ENCODE measurements at places on chromosomes 1 and 21.

GRCh38 chr1:115710859-115711624 lies 57.5 kb downstream of the CASQ2 start:
- no peak for DNase-seq

DNA sequence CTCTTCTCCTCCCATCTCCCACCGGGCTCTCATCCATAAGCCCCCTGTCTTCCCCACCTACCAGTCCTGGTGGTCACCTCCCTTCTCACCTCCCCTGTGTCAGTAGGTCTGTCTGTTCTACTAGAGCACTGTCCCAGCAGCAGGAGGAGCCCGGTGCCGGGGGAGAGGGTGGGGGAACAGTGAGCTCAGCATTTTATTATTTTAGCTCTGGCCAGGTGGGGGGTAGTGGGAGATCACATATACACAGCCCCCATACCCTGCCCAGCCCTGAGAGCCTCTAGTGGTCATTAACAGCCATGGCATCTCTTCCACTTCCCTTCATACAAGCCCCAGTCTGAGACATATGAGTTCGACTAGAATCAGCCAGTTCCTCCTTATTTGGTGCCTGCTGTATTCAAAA lies at the start of gene TMOD4:
TSS of gene TMOD4 (minus strand) at position 119 of the 400 bp plus-strand sequence. CDS start 1,106 bp downstream, outside the sequence.
- DNase-seq = no peak

DNA sequence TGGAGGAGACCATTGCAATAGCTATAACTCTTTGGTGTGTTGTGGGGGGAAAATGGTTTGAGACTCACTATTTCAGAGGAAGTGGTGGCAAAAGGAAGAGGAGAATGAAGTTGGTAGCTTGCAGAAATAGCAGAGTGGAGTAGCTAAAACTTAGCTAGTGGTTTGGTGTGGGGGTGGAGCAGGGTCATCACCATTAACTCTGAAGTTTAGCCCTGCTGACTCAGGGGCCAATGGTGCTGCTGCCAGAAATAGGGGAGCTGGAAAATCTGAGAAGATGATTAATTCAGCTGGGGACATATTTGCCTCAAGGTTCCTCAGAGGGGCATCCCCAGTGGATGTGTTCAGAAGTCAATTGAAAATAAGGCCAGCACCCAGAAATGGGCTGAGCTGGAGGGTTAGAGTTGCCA lies 65.4 kb downstream of the RUNX1 start:
- no peak for DNase-seq

- DNase-seq = no peak
Measured at GRCh38 chr1:184530226-184530625, 143.4 kb downstream of the C1orf21 start.

DNA sequence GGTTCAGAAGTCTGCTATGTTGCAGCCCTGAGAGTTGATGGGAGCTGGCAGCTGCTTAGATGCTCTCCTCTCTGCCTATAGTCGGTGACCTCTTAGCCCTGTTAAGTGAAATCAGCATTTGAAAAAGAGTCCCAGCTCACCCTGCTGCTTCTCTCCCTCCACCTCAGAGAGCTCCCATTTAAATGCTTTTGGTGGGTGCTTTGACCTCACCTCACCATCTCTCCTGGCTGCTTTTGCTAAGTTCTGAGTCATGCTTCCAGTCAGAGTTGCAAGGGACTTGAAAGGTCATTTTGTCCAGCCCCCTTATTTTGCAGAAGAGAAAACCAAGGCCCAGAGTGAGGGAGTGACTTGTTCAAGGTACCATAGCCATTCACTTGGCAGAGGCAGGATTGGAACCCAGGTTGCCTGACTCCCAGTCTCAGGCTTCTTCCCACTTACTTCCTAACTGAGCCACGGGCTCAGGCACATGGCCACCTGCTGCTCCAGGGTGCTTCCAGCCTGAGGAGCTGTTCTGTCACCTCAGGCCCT lies 3.3 kb downstream of the MAPKAPK2 start:
- DNase-seq = no peak

GRCh38 chr1:66739401-66740157 lies 12.7 kb upstream of the DYNLT5 start:
- no peak for DNase-seq

DNA sequence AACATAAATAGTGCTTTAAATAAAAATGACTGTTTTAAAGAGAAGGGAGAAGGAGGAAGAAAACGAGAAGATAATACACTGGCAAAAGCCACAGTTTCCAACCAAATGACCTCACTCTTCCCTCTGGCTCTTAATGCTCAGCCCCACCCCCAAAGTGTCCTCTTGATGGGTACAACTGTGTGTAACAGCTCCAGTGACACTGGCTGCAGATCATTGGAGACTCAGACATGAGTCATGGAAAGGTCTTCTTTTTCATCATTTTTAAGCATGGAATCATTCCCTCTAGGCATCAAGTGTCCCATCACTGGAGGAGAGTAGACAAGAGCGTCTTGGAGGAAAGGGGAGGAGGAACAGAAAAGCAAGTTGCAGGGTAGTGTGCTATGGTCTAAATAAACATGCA lies 333.0 kb downstream of the PAPPA2 start:
- DNase-seq = no peak

- DNase-seq = peak; percentile 53
Measured at GRCh38 chr1:28208818-28209441, 23.9 kb downstream of the DNAJC8 start.

DNA sequence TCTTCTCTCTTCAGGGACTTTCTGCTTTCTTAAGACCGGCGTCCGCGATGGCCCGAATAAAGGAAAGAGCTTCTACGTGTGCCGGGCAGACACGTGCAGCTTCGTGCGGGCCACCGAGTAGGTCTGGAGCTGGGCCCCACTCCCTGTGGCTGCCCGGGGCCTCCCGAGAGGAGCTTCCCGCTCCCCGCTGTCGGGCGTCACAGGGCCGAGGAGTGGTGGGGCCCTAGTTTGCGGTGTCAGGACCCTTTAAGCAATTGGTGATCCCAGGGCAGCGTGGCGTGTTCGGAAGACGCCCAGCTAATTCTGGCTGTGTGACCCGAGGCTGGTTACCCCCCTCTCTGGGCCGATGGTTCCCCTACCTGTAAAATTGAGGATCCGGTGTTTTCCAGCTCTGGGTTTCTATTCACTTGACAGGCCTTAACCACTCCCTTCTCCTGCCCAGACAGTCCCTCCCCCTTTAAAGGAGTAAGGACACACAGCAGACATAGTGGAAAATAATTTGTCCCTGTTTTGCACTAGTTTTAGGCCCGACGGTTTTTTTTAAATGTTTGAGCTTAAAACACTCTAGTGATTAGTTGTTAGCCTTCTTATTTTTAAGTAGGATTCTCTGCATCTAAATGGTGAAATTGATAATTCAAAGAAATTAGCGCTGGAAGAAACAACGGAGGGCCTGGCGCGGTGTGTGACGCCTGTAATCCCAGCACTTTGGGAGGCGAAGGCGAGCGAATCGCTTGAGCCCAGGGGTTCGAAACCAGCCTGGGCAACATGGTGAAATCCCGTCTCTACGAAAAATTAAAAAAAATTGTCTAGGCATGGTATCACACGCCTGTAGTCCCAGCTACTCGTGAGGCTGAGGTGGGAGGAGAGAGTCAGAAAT lies 553 bp downstream of the TTF2 start:
- DNase-seq = no peak

DNA sequence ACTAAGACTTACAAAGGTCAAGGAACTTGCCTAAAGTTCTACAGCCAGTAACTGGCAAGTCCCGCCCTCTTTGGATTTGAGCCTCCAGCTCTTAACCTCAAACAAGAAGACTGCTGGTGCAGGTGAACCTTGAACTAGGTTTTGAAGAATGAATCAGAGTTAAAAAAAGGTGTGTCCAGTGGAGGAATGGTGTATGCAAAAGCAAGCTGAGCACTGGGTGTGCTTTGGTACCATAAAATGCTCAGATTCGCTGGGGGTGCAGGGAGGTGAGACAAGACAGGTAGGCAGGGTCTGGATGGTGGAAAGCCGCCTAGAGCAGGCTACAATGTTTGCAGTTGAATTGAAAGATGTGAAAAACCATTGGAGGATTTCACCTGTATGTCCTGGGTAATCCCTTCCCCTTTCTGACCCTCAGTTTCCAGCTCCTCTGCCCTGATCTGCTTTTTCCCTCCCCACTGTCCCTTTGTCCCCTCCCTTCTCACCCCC lies 39.8 kb downstream of the FOXD2 start:
- no peak for DNase-seq

GRCh38 chr1:16013220-16013907 lies 4.5 kb downstream of the HSPB7 start:
- peak; percentile 84 for DNase-seq

GRCh38 chr1:193060115-193060403 lies 647 bp downstream of the RO60 start:
- DNase-seq = no peak

DNA sequence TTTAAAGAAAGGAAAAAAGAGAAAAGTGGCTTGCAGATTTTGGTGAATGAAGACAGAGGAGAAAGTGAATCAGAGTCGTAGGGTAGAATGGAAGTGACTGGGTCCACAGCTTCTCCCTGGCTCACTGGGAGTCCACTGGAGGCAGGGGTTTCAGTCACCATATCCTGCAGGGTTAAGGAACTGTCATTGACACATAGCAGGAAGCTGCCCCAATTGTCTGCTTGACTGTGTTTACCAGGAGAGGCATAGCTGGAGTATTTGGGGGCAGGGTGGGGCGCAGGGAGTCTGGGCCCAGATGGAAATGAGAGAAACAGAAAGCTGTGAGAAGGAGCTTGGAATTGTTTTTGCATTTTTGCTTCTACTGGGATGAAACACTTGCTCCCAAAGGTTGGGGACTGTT lies 228.8 kb upstream of the CSF3R start:
- no peak for DNase-seq

- DNase-seq = no peak
Measured at GRCh38 chr1:235867903-235868469, 1.3 kb upstream of the LYST start.

- no peak for DNase-seq
Measured at GRCh38 chr21:30354308-30355005, 6.1 kb upstream of the KRTAP23-1 start.

GRCh38 chr1:56409112-56409691 lies 170.2 kb downstream of the PLPP3 start:
- peak; percentile 79 for DNase-seq

- no peak for DNase-seq
Measured at GRCh38 chr21:41235201-41235600, 67.2 kb downstream of the BACE2 start.

DNA sequence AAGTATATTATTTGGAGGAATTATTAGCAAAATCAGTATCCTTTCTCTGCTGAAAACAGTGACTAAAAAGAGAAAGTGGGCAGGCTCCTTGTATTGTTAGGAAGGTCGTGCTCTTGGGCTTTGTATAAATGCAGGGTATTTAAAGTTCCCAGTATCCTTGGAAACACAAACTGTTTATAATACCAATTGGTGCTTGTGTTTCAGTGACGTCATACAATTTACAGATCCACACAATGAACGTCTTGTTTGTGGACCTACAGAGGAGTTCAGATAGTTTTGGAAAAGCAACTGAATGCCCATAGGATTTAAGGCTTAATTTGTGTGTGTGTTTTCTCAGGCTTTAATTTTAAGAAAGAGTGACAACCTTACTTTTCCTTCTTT lies 168.2 kb downstream of the RASAL2 start:
- no peak for DNase-seq

GRCh38 chr1:4614371-4615137 lies 39.9 kb upstream of the AJAP1 start:
- no peak for DNase-seq

- no peak for DNase-seq
Measured at GRCh38 chr1:150456146-150456647, 31.0 kb upstream of the TARS2 start.

DNA sequence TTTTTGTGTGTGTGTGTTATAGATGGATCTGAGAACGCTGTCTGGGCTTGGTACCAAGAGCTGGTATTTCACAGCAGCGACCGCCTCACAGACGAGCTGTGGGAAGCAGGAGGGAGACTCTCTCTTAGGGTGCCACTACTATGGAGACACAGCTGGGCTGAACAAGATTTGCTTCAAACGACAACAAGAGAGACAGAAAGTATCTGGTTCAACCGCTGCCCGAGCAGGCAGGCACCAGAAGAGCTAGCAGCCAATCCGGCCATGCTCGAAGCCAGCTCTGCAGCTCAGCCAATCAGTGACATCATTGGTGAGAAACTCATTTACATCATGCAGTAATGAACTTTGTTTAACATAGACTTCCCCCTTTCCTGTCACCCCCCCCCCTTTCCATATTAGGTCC lies 341.3 kb downstream of the USP25 start:
- no peak for DNase-seq

DNA sequence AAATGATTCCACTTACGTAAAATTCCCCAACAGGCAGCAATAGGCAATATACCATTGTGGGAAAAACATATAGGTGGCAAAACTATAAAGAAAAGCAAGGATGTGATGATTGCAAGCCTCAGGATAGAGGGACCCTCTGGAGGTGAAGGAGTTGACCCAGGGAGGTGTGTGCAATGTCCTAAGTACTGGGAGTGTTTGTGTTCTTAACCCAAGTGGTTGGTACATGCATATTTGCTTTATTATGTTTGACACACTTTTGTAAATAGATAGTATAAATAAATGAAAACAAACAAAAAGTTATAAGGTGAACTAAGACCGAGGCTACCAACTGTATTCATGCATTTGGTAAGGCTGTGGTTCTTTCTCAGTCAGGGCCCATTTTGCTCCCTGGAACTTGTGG lies 7.5 kb downstream of the MX1 start:
- no peak for DNase-seq

DNA sequence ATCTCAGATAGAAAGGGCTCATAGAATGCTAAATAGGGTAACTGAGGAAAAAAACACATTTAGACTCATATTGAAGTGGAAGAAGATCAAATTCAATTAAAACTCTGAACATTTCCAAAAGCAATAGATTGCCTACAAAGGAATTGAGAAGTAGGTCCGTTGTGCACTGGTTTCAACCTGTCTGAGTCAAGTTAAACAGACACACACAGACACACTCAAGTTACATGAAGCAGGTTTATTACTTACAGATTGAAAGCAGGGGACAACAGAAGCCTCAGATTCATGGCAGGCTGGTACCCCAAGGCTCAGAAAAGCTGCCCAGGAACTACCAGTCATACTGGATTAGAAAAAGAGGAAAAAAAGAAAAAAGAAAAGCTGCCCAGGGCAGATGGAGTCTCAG lies 20.7 kb upstream of the S100A2 start:
- DNase-seq = no peak

- no peak for DNase-seq
Measured at GRCh38 chr21:45220071-45220481, 67.6 kb downstream of the POFUT2 start.

DNA sequence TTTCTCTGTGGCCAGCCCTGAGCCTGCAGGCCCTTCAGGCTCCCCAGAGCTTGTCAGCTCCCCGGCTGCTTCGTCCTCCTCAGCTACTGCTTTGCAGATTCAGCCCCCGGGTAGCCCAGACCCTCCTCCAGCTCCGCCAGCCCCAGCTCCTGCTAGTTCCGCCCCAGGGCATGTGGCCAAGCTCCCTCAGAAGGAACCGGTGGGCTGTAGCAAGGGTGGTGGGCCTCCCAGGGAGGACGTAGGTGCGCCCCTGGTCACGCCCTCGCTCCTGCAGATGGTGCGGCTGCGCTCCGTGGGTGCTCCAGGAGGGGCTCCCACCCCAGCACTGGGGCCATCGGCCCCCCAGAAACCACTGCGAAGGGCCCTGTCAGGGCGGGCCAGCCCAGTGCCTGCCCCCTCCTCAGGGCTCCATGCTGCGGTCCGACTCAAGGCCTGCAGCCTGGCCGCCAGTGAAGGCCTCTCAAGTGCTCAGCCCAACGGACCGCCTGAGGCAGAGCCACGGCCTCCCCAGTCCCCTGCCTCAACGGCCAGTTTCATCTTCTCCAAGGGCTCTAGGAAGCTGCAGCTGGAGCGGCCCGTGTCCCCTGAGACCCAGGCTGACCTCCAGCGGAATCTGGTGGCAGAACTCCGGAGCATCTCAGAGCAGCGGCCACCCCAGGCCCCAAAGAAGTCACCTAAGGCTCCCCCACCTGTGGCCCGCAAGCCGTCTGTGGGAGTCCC lies 45.4 kb downstream of the YARS1 start:
- DNase-seq = no peak

GRCh38 chr1:6783936-6784559 lies 1.2 kb upstream of the CAMTA1 start:
- DNase-seq = no peak

All from H1 (cell line).